ENCODE measurements at places on chromosomes 5 and 9.

DNA sequence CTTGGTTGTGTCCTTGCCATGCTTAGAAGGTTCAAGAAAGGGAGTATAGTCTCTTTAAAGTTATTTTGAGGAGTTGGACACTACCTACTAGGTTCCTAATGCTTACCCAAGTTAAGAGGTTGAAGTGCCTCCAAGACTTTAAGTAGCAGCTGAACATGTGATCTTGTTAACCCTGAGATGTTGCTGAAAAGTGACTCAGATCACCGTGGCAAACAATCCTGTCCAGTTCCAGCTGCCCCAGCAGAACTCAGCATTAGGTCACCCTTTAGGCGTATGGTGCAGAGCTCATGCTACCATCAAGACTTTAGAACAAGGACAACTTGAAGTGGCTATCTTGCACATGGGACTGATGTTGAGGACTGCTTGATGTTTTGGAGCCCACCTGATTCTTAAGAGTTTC is 22.5 kb downstream of the ZNF462 start:
- no peak for DNase-seq

DNA sequence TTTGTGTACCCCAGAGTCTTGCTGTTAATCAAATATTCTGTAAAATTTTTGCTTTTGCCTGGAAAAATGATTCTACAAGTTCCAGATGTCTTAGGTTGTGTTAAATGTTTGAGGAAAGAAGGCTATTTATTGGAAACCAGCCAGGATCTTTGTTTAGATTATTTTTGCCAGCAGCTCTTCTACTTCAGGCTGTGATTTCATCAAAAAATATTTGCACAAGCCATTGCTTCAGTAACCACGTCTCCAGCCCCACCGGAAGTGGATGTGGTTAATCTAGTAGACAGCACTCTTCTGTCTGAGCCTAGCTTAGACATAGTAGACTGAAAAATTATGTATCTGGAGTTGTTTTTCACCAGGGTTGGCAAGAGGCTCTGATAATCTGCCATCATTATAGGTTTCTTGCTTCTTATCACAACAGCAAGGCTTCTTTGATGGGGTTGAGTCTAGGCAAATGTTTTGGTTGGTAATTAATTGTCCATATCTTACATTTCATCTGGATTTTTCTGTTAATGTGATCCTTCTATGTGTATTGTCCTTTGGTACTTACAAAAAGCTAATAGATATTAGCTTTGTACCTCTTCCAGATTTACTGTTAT is 17.1 kb downstream of the KCTD16 start:
- no peak for DNase-seq

- DNase-seq, result no peak
Observed at GRCh38 chr5:146069780-146070099, 35.6 kb downstream of the PLAC8L1 start.

DNA sequence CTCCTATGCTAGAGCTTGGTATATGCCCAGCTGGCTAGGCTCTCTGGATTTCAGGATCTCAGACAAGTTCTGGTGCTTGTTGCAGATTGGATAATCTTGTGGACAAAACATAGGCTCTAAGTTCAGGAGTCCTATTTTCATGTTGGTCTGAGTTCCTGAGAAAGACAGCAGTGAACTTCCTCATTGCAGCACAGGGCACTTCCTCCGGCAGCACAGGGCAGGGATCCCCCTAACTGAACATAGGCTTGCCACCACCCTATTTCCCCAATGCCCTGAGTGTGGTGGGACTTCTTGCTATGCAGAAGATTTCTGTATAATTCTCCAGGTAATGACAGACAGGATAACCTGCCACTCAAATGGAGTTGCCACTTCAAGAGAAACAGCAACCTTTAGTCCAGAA is 220.1 kb downstream of the PIK3R1 start:
- DNase-seq, result no peak

DNA sequence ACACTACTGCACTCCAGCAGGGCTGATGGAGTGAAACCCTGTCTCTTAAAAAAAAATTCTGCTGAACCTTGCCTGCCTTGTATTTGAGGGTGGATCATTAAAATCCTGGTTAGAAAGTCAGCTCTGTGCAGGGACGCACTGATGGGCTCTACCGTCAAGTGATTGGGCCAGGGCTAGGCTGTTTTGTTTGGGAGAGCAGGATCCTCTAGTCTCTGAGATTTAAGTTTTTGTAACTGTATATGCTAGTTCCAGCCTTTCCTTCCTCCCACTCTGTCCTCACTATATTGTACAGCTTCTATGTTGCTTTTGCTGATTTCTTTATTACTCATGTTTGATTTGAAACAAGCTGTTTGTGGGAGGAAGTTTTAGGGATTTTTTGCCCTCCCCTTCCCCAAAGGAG is 11.5 kb downstream of the DDX4 start:
- no peak for DNase-seq

DNA sequence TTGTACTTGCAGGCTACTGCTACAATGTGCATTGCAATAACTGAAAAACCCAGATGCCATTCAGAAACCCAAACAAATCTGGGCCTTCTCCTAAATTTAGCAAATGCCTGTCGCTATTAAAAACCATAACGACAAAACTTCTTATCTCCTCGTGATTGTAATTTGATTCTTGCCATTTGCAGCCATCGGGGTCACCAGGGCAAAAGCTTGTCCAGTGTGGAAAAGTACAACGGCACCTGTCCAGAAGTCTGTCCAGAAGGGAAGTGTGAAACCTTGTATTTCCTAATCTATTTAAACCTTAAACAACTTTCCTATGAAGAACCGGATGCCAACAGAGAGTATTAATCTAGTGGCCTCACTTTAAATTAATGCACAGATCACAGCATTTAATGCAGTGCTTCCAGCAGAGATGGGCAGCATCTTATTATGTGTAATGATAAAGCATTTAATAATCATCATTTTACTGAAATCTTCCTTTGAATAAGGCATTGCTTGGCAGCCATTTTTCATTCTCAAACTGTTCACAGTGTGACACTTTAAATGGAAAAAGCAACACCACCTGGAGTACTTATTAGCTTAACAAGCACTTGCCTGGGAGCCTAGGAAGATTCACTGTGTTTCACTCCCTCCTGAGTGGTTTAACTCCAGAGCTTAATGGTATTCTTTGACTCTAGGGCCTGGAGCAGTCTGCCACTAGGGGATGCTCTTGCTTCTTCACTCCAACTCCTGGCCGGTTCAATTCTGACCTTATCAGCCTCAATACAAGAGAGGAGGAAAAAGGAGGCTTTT is 4.9 kb upstream of the C7 start:
- DNase-seq, result peak; percentile 91

- DNase-seq, result no peak
Observed at GRCh38 chr5:170821257-170821800, 37.8 kb downstream of the GABRP start.

- DNase-seq, result no peak
Observed at GRCh38 chr5:154199671-154200220, 9.2 kb downstream of the GALNT10 start.

- no peak for DNase-seq
Observed at GRCh38 chr5:87541676-87542075, 128.9 kb upstream of the CCNH start.

- DNase-seq, result peak; percentile 53
Observed at GRCh38 chr5:144142139-144142823, 28.2 kb downstream of the YIPF5 start.

- no peak for DNase-seq
Observed at GRCh38 chr5:79135790-79136553, 24.4 kb downstream of the BHMT start.

GRCh38 chr9:4575997-4576396 is 85.7 kb downstream of the SLC1A1 start:
- DNase-seq, result no peak

- peak; percentile 84 for DNase-seq
Observed at GRCh38 chr9:110126986-110127864, 80.7 kb downstream of the C9orf152 start.

DNA sequence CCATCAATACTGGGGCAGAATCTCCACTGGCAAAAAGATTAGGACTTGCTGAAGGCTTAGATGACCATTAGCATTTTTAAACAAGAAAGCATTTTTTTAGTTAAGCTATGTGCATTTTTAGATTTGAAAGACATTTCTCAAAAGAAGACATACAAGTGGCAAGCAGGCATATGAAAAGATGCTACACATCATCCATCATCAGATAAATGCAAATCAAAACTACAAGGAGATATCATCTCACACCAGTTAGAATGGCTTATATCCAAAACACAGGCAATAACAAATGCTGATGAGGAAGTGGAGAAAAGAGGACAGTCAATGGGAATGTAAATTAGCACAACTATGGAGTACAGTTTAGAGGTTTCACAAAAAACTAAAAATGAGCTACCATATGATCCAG is 195.6 kb upstream of the TNC start:
- no peak for DNase-seq

GRCh38 chr5:88230546-88231066 is 38.0 kb downstream of the TMEM161B start:
- no peak for DNase-seq

DNA sequence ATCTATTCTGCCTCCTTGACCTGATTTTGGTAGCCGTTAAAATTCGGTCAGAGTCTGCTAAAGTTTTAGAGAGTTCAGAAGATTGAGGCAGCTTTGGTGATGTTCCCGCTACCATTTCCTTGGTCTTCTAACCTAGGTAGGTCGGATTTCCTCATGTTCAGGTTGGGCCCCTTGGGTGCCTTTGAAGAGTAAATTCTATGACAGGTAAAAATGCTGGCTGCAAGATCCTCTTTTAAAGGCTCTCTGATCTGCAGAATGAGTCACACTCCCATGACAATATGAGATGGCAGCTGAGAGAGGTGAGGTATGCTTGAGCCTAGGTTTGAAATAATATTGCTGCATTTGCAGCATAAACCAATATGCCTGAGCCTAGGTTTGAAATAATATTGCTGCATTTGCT is 198.9 kb downstream of the TSSK1B start:
- no peak for DNase-seq

- DNase-seq, result peak; percentile 82
Observed at GRCh38 chr5:175797521-175798038, 73.8 kb upstream of the CPLX2 start.

DNA sequence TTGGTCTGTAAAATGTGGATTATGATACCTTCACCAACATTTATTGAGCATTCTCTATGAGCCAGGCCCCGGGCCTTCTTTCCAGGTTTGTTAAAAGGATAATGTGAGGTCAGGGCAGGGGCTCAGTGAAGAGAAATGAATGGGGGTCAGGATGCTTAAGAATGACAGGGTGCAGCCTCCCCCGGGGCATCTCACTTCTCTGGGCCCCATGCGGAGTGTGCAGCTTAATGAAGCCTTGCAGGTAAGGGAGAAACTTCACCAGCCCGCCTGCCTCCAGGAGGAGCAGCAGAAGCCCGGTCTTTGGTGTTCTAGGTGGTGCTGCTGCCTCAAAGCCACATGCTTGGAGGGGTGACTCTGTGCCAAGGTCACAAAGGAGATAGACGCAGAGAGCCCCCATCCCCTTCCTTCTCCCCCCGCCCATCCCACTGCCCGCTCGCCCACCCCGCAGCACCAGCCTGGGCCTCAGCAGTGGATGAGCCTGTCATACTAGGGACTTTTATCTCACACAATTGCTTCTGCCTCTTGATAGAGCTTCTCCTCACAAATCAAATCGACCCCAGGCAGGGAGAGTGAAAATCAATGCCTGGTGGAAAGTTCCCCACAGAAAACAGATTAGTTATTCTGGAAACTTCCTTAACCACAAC is 244.8 kb downstream of the PBX3 start:
- peak; percentile 48 for DNase-seq

- DNase-seq, result no peak
Observed at GRCh38 chr5:55853041-55853670, 2.0 kb downstream of the IL31RA start.

- no peak for DNase-seq
Observed at GRCh38 chr5:160493806-160494338, 72.2 kb downstream of the PTTG1 start.

- no peak for DNase-seq
Observed at GRCh38 chr5:67494186-67494855, 297.7 kb upstream of the CD180 start.

DNA sequence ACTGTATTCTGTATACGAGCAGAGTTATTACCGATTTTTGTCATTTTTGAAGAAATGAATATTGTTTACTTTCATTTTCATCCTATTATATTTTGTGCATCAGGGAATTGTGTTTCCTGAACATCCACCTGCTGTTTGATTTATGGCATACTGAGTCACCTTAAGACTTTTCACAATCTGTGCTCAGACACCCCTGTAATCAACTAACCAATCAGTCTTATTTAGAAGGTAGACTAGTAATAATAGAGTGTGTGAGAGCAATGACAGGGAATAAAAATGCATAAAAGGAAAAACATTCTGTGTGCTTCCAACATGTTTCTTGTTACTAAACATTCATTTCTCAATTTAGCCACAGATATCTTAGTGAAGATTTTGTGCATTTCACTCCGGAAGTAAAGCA is 1413.6 kb upstream of the ACO1 start:
- no peak for DNase-seq

DNA sequence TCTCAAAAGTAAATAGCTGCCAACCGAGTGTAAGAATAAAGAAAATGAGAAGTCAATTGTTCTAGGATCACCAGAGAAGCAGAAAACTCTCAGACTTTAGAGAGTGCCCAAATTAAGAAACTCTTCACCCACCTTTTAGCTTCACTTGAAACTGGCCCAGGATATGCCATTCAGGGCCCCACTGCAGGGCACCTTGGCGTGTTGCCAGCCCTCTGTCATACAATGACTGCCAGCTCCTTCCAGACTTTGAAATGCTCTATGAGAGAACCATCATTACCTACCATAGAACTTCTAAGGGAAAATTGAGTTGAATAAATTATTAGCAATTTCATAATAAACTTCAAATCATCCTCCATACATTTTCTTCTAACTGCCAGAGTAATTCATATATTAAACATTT is 240.5 kb downstream of the CETN3 start:
- no peak for DNase-seq

DNA sequence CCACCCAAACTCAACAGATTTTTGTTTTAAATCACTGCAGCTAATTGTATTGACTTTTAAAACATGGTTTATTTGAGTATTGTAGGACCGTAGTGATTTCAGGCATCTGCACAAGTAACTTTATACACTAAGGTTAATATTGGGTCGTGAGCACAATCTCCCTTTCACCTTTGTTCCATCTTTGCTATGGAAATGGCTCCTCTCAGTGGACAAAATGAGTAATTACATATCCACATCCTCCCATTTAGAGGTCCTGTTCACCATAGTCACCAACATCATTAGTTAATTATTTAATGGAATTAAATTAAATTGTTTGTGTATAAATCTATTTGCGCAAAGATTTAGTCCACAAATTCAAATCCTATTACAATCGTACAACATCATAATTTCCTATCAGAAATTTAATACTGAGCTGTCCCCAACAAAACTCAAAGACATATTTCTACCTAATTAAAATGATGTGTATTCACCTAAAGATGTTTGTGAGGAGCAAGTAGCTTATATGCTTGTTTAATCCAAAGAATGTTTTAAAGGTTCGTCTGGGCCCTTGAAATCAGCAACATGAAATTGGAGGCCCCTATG is 173.0 kb upstream of the DAPK1 start:
- no peak for DNase-seq

- no peak for DNase-seq
Observed at GRCh38 chr5:135076051-135076491, 42.0 kb upstream of the PITX1 start.
